Activated CD4-positive, alpha-beta T cell treated with anti-CD3 and anti-CD28 coated beads for 1 hour (primary cell): ENCODE measurements at places on chromosomes 5 and 9.

DNA sequence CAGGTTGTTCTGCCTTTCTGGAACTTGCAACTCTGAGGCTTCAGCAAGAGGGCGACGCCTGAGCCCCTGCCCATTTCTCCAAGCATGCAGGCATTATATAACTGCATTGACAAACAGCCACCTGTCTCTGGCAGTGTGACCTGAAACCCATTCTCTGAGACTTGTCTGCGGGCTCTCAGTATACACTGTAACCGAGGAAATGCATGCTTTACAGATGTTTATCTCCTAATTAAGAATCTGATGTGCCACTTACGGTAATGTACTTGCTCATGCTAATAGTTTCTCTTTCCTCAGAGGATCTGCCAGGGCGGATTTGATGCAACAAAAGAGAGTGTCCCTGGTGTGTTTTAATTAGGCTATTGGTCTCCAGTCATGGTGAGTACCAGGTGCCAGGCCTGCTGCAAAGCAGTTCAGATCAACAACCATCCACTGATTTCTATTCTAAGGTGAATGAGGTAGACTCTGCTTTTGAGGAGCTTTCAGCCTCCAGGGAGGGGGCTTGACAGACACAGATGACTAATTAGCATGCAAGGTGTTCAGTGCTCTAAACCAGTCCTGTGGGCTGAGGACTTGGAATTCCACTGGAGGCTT lies 593.7 kb upstream of the KLF4 start:
- no peak for DNase-seq

DNA sequence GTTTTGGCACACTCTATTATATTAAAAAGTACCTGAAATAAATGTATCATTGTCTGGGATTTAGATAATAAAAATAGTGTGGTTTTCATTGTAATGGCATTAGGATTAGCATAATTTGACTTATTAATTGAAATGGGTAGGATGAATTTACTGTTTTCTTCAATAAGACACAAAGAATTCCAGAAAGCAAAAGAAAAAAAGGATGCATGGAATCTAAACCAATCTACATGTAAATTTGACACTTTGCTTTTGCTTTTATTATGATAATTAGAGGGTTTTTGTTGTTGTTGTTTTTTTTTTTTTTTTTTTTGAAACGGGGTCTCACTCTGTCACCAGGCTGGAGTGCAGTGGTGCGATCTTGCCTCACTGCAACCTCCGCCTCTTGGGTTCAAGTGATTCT lies 304.8 kb upstream of the EFNA5 start:
- DNase-seq: no peak

DNA sequence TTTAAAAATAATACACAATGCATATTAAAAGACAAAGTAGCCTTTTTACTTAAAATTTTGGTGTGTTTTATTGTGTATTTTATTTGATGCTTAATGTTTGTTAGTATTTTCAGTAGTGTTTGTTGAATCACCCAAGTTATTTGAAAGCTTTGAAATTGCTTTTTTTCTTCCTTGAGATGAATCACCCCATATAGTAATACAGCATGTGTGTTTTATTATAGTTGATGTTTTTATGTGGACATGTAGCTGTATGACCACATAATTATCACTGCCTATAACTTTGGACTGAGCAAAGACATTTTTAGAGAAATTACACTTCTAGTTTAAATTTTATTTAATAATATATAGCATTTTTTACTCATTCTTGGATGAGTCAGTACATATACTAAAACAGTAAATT lies 18.0 kb downstream of the FAM174A start:
- DNase-seq: no peak

DNA sequence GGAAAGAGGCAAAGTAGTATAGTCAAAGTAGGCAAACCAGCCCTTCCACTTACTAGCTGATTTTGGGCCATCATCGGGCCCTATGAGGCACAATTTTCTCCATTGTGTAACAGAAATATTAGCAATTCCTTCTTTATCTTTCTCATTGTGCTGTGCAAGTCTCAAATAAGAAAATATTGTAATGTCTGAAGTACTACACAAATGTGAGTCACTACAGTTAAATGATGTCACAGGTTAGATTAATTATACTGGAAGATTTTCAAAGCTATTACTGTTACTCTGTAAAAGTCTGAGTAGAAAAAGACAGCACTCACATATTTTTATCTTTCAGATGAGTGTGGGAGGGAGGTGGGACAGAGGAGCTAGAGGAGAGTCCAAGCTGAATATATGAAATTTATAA lies 12.4 kb upstream of the TMC1 start:
- DNase-seq: no peak

DNA sequence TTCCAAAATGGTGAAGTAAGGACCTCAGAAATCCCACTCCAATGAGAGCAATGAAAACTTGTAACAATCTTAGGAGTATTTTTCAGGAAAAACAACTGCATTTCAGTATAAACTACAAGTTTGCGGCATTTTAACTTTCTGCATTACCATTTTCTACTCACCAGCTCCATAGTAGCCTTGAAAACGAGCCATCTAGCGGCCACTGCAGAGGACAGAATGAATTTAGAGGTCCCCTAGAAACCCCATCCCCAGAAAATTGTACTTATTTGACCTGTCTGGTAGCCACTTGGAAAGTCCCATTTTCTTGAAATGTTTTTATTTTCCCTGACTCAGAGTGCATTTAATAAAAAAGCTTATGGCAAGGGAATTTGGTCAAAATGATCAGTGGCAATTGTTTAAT lies 205.4 kb upstream of the ITGA1 start:
- no peak for DNase-seq

- DNase-seq: no peak
Observed at GRCh38 chr5:130090569-130091270, 186.5 kb downstream of the CHSY3 start.

GRCh38 chr9:34279411-34279810 lies 49.7 kb downstream of the KIF24 start:
- no peak for DNase-seq

- no peak for DNase-seq
Observed at GRCh38 chr5:141947316-141947715, 10.7 kb downstream of the PCDH12 start.

DNA sequence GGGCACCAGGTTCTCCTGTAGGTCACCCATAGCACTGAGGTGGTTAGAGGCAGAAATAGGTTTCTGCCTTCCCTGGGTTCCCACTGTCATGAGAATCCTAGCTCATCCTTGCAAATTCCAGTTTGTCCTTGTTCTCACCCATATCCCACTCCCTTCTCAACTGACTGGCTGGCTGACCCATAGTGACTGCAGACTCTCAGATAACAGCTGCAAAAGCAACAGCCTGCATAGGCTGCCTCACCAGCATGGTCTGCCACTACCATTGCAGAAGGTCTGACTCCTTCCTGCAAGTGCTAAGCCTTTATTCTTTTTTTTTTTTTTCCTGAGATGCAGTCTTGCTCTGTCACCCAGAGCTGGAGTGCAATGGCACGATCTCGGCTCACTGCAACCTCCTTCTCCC lies 194.0 kb downstream of the SEMA6A start:
- DNase-seq: no peak

DNA sequence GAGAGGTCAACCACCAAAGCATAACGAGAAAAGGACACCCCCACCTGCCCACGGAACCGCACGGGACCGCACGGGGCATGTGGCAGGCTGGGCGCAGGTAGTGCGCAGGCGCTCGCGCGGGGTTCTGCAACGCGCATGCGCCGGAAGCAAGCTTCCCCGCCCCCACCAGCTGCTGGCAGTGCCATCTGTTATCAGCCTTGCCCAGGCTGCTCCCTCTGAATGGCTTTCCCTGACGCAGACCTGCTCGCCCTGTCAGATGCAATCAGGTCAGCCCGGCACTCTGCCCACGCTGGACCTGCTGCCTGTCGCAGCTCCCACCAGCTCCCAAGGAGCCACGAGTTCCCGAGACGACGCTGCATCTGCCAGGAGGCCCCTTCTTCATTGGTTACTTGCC lies 22.8 kb downstream of the PTCH1 start:
- no peak for DNase-seq

DNA sequence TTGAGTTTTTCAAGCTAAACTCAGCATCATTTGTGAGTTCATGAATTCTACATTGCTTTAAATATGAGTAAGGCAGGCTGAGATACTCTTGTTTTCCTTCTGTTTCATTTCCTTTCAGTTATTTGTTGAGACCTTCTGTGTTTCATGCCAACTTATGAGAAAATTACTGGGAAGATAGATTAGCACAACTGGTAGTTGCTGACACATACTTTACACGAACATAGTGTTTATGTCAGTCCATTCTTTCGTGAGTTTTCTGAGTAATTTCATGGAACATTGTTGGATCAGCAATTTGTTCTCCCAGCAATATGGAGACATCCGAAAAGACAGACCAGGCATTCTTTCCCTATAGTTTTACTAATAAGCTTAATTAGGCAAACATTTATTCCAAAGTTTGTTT lies 102.0 kb upstream of the SMC5 start:
- DNase-seq: no peak

- no peak for DNase-seq
Observed at GRCh38 chr5:80156156-80156555, 99.7 kb downstream of the SERINC5 start.

DNA sequence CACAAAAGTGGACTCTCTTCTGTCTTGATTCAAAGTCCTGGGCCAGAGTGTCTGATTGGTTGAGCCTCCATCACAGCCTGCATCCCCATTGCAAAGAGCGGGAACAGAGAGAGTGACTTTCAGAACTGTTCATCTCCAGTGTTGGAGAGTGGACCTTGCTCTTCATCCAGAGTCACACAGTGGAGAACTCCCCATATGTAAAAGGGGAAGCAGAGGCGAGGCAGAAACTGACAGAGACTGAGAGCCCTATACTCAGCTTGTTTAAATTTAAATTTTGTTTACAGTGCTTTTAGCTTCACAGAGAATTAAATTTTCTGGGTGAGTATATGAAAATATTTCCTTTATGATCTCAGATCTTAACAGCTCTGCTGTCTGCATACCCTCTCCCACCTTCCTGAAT lies 70.0 kb upstream of the SSBP2 start:
- DNase-seq: no peak

DNA sequence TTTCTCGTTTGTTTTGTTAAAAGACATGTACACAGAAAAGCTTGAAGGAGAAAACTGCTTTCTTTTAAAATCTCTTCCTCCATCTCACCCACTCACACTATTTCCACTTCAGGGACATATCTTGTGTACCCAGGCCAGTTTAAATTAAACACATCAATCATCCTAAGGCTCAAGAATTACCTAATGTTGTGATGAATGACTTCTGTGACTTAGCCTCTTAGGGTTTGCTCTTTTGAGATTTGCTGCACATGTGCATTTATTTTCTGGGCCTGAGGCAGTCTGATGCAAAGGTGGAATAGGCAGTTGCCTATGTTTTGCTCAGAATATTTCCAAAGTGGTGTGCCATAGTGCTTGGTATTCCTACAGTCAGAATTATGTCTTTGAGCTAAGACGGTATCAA lies 439.9 kb upstream of the CHD1 start:
- no peak for DNase-seq

DNA sequence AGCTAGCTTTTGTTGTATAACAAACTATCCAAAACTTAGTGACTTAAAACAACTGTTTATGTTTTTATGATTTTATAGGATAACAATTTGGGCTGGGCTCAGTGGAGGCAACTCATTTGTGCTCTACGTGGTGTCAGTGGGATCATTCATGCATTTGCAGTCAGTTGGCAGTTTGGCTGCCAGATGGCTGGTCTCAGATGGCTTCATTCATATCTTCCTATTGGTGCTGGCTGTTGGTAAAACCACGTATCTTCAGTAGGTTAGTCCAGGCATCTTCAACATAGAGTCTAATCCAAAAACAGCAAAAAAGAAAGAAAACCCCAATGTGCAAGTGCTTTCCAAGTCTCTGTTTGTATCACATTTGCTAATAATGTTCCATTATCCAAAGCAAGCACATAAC lies 51.7 kb upstream of the RIC1 start:
- no peak for DNase-seq

GRCh38 chr5:98416541-98416940 lies 356.9 kb upstream of the RGMB start:
- DNase-seq: no peak

- no peak for DNase-seq
Observed at GRCh38 chr5:88664645-88665044, 218.3 kb downstream of the MEF2C start.

GRCh38 chr9:91421971-91422757 lies 1.5 kb downstream of the NFIL3 start:
- no peak for DNase-seq

GRCh38 chr5:106510321-106510720 lies 1160.4 kb downstream of the EFNA5 start:
- DNase-seq: no peak

GRCh38 chr5:125137535-125137934 lies 391.1 kb upstream of the ZNF608 start:
- no peak for DNase-seq

GRCh38 chr5:18653216-18653752 lies 1019.0 kb downstream of the TAF11L14 start:
- no peak for DNase-seq

DNA sequence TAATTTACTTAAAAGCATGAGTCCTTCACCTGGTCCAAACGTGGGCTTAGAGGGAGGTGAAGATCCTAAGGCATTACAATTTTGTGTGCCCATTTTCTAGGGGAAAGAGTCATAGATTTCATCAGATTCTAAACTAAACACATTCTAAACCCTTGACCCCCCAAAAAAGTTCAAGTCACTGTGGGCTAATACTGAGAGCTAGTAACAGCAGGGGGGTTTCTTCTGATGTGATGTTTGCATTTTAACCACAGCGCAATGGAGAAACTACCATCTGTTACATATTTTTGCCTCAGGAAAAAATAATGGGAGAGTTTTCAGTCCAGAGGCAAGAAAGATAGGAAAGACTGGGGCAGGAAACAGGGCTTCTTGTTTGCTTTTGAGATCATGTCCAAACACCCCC lies 110.8 kb upstream of the SLC1A3 start:
- no peak for DNase-seq

DNA sequence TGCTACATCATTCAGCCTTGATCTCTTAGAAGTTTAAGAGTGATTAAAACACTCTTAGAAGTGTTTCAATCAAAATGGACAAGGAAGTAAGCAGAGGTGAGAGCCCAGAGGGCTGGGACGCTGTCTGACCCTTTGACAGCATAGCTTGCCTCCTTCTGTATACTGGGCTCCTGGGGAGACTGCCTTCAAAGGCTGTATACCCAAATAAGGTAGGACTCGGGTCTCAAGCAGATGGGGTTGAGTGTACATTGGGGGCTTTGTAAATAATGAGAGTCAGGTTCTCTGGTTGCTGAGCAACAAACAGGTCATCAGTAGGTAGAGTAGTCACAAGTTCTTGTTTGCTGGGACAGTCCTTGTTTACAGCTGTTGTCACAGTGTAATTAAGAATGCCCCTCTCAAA lies 97.1 kb downstream of the PJA2 start:
- DNase-seq: no peak
